ENCODE measurements at places on chromosomes 12 and 14.

DNA sequence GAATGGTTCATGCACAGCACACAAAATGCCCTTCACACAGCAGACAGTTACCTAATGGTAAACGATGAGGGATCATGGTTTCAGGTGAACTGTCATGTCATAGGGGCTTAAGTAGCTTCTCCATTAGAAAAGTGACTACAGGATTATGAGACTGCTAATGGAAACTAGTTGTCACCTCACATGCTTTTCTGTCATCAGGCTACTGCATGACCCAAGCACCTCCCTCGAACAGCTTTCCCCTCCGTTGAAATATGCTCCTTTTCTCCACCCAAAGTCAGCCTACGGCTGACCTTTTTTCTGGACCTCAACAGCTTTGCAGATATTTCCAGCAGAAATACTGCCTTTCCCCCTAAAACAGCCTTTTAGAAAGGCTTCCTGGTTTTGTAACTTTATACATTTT lies 467.3 kb downstream of the EGLN3 start:
- no peak for DNase-seq

GRCh38 chr12:76471579-76471978 lies 88.0 kb downstream of the OSBPL8 start:
- DNase-seq = no peak

DNA sequence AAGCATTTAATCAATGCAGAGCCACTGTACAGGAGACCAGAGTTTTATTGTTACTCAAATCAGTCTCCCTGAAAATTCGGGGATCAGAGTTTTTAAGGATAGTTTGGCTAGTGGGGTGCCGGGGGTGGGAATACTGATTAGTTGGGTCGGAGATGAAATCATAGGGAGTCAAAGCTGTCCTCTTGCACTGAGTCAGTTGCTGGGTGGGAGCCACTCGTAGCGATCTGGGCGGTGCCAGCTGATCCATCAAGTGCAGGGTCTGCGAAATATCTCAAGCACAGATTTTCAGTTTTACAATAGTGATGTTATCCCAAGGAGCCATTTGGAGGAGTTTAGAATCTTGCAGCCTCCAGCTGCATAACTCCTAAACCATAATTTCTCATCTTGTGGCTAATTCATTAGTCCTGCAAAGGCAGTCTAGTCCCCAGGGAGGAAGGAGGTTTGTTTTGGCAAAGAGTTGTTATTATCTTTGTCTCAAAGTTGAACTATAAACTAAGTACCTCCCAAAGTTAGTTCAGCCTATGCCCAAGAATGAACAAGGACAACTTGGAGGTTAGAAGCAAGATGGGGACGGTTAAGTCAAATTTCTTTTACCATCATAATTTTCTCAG lies 169.4 kb upstream of the PLEKHG7 start:
- no peak for DNase-seq

DNA sequence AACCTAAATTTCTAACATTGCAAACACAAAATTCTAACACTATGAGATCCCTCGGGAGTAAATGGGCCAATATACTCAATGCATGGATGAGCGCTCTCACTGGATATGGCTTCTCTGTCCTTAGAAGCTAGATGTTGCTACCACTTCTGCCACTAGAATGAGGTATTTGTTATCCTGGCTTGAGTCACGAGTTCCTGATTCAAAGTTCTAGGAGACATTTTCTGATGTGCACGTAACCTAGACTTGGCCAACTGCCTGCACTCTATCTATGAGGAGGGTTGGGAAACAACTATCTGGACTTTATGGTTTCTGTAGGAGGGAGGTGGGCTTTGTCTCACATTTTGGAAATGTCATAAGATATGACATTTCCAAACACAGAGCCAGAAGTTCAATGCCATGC lies 37.6 kb downstream of the FERMT2 start:
- DNase-seq = no peak

DNA sequence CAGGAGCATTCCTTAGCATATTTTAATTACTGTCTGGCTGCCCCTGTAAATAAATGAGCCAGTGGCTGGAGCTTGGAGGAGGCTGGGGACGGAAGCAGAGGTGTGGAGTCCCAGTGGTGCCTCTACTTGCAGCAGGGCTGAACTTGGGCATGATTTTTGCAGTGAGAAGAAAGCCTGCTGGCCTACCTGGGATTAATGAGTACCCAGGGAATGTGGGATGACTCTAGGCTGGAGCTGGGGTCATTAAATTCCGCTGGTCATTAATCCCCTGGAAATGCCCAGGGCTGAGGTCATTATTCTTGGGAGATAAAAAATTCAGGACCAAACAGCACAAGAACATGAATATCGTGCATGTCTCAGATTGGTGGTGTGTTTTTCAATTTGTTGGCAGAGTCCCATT lies 753.3 kb downstream of the VRK1 start:
- no peak for DNase-seq

All from iPS DF 19.7 (cell line).